Fibroblast of the conjunctiva (primary cell): ENCODE measurements at places on chromosomes 16 and 17.

GRCh38 chr16:70478912-70479341 is 24.5 kb downstream of the FCSK start:
- DNase-seq: no peak

GRCh38 chr16:29698484-29699323 is 19.7 kb downstream of the QPRT start:
- no peak for DNase-seq

DNA sequence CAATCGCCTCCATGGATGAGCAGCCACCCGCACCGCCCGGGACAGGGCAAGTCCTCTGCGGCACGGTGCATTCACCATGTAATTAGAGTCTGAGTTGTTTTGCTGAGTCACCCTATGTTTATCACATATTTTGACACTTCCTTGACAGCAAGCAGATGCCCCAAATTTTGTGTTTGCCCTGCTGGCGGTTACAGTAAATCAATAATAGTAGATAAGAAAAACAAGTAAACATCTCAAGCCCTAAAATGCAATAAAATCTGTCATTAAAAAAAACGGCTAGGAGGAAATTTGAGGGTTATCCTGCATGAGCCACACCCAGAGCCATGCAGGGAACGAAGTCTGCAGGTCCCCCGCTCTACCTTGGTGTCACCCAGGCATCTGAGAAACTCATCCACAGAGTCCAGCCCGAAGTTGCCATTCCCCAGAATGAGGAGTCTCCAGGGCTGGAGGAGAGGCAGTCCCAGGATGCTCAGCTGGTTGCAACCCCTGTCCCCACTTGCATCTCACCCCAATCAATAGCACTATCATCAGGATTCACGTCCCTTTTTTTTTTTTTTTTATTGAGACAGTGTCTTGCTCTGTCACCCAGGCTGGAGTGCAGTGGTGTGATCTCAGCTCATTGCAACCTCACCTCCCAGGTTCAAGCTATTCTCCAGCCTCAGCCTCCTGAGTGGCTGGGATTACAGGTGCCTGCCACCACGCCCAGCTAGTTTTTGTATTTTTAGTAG is 16.5 kb upstream of the ST6GALNAC1 start:
- no peak for DNase-seq

- no peak for DNase-seq
Observed at GRCh38 chr17:8823279-8823678, 24.1 kb upstream of the MFSD6L start.

GRCh38 chr16:65388592-65388991 is 266.7 kb upstream of the CDH11 start:
- DNase-seq: peak; percentile 14

DNA sequence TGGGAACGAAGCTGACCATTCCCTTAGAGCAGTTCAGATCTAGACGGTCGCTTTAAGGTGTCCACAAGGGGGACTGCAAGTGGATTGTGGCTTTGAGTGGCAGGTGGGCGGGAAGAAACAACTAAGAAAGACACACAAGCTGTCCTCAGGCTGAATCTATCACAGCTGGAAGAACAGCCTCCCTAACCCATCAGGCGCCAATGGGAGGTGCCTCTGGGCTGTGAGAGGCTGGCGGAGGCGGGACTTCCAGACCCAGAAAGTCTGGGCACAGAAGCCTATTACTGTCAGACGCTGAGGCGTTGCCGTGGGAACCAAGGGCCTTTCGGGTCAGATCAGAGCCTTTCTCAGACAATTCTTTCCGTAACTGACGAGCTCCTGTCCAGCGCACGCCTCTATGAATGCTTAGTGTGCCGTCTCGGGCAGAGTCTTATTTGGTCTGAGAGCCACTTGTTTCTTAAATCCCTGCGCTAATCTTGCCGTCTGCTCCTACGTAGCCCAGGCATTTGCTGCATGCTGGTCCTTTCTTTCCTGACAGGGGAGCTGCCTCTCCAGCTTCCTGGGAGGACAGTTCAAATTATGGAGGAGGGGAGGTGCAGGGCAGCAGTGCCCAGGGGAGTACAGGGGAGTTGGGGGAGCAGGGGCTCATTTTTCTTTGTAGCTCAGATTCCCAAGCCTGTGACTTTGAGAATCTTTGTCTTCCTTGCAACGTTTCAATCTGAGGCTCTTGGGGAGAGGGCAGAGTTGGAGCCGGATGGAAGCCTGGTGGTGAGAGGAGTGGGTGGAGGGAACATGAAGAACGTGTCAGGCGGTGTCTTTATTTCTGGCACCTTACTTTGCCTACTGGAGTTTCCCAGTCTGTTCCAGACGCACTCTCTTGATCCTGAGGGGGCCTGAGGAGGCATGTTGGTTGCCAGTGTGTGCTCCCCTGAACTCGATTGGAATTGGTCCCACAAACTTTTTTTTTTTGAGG is 618.7 kb downstream of the KCNJ18 start:
- no peak for DNase-seq

GRCh38 chr16:1800701-1801100 is 7.2 kb upstream of the IGFALS start:
- no peak for DNase-seq

DNA sequence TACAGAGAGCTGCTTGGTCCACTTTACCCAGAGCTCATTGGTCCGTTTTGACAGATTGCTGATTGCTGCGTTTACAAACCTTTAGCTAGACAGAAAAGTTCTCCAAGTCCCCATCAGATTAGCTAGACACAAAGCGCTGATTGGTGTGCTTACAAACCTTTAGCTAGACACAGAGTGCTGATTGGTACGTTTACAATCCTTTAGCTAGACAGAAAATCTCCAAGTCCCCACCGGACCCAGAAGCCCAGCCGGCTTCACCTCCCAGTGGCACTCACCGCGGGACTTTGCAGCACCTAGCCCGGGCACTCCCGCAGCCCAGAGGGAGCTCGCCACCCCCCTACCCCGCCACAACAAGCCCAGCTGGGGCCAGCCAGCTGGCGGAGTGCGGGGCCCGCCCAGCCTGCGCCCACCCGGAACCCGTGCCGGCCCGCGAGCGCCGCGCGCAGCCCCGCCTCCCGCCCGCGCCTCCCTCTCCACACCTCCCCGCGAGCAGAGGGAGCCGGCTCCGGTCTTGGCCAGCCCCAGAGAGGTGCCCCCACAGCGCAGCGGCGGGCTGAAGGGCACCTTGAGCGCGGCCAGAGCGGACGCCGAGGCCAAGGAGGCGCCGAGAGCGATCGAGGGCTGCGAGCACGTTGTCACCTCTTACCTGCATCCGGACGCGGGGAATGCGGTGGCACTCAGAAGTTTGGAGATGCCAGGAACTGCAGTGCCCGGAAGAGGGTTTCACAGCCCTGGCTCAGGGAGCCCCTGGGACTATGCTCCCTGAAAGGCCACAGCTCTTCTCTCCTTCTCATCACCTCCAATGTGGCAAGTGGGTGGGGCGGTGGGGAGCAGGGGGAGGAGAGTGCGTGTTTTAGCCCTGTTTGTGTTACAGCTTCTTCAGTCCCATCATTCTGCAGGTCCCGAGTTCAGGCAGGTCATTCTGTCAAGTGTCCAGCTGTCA is 1504.5 kb downstream of the CDH11 start:
- no peak for DNase-seq

DNA sequence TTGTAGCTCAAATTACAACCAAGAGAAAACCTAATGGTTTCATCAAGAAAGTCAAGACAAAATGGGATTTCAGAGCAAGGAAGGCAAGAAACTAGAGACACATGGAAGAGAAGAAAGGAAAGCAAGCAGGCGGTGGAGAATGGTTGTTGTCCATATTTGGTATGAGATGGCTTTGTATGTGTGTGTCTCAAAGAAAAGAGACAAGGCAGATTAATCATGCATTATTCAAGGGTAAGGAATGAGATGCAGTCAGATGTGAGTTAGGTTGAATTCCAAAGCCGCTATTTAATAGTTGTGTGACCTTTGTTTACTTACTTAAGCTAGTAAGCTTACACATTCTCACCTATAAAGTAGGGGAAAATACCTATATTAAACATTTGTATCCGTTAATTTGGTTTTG is 1029.6 kb downstream of the CDH11 start:
- no peak for DNase-seq

DNA sequence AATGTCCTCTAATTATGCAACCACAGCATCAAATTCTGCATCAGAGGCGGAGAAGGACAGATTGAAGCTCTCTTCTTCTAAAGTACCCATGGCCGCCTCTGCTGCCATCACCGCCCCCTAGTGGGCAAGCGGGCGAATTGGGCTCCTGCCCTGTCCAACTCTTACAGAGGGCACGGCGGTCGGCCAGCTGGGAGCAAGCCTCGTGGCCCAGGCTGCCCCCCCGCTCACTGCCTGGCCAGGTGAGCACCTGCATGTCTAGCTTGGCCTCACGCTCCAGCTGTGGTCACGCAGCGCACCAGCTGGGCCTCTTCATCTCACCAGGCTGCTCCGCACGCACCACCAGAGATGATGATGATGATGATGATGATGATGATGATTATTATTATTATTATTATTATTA is 146.1 kb upstream of the TOM1L1 start:
- no peak for DNase-seq

DNA sequence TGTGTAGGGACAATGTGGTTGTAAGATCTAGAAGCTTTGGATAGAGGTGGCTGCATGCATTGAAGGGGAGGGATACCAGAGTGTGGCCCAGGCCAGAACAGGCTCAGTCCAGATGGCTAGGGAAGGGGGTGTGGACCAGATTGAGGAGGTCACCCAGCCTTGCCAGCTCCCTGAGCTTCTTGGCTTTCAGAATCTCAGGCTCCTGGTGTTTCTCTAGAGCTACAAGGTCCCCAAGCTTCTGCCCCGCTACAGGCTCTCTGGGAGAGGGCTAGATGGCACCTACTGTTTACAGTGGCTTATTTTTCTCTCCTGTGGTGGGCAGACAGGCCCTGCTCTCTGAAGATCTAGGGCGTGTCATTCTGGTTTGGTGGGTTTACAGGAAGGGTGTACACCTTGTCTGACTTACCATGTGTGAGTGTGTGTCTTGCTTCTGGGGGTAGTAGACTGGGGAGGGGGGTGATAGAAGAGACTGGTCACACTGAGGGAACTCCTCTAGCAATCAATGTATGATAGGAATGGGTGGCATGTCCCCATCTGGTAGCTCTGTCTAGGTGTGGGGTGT is 1.1 kb downstream of the RARA start:
- no peak for DNase-seq

GRCh38 chr16:51761001-51761400 is 609.9 kb upstream of the SALL1 start:
- no peak for DNase-seq

DNA sequence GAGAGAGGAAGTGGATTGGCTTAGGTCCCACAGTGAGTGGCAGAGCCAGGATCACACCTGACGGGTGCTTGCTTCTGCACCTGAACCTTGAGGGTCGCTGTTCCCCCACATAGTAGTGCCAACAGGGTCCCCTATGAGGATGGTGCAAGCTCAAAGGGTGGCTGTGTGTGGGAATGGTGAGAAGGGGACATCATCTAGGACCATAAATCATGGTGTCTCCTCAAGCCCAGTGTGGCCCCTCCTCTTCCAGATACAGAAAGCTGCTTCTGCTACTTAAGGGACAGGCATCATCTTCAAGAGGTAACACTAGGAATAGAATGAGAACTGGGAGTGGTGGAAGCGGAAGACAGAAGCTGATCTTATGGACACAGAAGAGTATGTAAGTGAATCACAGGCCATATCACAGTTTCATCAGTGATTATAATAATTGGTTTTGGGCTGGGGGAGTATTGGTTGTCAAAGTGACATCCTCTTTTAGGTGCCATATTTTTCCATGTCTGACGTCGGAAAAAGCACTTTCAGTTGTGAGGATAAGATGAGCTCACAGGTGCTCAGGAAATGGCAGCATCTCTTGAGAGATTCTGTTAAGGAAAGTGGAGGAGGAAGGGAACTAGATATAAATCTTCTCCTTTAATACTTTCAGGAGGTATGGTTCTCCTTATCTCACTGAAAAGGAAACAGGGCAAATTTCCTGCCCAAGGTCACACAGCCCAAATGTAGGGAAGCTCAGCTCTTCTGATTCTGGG is 83.2 kb upstream of the HNF1B start:
- DNase-seq: no peak

GRCh38 chr17:57085448-57086068 is 512 bp downstream of the AKAP1 start:
- DNase-seq: no peak

GRCh38 chr17:43416998-43417890 is 18.5 kb downstream of the ARL4D start:
- DNase-seq: peak; percentile 67

DNA sequence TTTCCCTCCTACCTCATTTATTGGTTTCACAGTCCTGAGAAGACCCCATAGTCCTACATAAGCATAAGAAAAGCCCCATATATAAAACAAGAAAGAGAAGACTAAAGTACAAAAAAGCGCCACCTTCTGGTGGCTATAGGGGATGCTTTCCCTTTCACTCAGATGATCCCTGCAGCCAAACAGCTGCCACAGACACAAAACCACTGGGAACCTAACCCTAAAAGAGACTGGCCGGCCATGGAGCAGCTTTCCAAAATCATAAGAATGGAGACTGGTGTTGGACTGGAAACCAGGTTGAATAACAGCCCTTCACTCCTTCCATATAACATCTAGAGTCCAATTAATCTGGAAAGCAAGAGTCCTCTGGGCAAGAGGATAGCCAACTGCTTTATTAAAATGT is 11.4 kb downstream of the DYNC1LI2 start:
- no peak for DNase-seq

GRCh38 chr17:8444494-8444893 is 8.8 kb downstream of the NDEL1 start:
- DNase-seq: no peak

GRCh38 chr16:75868636-75869632 is 142.6 kb upstream of the CPHXL start:
- no peak for DNase-seq

DNA sequence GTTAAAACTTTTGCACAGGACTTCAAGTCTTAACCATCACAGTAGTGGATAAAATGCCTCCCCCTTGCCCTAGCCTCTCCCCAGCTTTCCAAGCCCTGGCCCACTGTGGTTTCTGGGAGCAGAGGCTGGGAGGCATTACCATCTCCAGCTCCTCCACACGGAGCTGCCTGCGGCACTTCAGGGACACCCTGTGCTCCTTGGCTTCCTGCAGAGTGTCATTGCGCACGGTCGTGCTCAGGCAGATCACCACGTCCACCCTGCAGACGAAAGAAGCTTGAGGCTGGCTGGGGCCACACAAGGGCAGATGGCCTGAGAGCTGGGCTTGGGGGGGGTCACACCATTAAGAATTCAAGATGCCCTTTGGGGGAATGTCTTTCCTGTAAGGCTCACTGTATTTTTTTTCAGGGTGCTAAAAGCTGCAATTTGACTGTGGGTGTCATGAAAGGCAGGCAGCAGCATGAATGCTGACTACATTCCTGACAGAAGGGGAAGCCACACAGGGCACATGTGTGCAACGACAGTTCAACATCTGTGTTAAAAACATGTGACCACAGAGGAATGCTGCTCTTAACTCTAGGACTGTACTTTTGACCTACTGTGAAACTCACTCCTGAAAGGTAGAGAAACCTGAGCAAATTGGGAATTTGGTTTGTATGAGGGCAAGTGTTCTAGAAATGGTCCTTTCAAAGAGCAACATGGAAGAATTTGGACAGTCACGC is 47.7 kb upstream of the CLEC18B start:
- DNase-seq: no peak

GRCh38 chr17:57915985-57916757 is 39.0 kb downstream of the CUEDC1 start:
- DNase-seq: no peak

- no peak for DNase-seq
Observed at GRCh38 chr17:56262803-56263202, 109.5 kb downstream of the ANKFN1 start.
